NCI-H460 (cell line): ENCODE measurements at places on chromosomes 4 and X. TPM values are rescaled to one million over a fixed set of nuclear protein-coding genes. Genes with fewer than 3 reads are reported as not detected.

DNA sequence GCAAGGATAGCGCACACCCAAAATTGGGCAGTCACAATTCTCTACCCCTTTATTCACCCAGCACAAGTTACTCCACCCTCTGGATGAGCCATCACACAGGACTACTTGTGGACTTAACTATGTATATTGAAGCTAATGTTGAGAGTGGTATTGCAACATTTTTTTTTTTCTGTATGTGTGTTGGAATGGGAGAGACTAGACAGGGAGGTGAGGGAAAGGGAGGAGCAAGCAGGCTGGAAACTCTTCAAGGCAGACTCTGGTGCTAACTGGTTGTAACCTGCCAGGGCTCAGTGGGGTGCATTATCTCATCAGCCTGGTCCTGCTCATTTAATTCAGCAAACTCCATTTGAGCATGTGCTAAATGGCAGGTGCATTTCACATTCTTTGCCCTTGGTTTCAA, 18.4 kb upstream of the CWH43 start:
- DNase-seq, result no peak

GRCh38 chrX:128698573-128699181, 646.5 kb upstream of the ACTRT1 start:
- no peak for DNase-seq

GRCh38 chr4:105139646-105140045, 7.0 kb upstream of the TET2 start:
- DNase-seq, result no peak

FAM184B gene
- total RNA-seq, result 0.02 TPM in 1 of 2 replicates, not detected in the other

SHROOM2 gene
- 0.12 and 0.17 TPM in 2 replicates for total RNA-seq

- DNase-seq, result no peak
Measured at GRCh38 chrX:78796916-78797315, 49.4 kb downstream of the LPAR4 start.

SUPT20HL2 gene
- total RNA-seq, result not detected in 2 replicates

GRCh38 chrX:125266153-125266660, 53.5 kb upstream of the TEX13C start:
- no peak for DNase-seq

- no peak for DNase-seq
Measured at GRCh38 chrX:53354669-53355068, 67.8 kb downstream of the SMC1A start.
